Foreskin keratinocyte (primary cell): ENCODE measurements at places on chromosomes 7 and 10. TPM values are rescaled to one million over a fixed set of nuclear protein-coding genes. Genes with fewer than 3 reads are reported as not detected.

The PKD2L1 gene
- total RNA-seq = not detected in 2 replicates

DNA sequence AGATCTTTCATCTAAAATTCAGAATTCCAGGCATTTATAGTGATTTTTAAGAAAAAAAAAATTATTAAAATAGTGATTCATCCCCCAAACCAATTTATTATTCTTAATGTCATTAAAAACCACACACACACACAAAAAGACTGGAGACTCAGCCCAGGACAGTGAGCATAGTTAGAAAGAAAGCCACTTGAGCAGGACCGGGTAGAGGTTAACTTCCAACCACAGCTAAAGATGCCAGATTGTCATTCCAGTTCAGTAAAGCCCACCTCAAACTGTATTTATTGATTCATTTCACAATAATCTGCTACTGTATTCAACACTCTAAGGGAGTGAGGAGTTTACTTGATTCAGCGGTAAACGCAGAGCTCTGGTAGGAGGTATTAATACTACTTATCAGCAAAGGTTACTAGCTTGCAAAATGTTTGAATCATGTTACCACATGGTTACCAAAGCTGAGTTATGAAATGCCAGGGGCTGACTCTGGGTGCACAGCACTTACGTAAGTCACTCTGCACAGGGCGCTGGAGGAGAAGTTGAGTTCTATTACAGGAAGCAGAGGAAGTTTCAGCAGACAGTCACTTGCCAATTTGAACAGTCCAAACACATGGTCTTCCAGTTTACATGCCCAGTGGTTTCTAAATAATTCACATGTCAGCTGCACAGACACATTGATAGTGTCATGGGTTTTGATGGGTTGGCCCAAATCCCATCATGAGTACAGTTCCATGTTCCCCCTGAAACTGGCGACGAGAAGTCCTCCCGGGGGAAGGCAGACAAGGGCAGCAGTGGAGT lies 64.6 kb downstream of the KLF6 start:
- DNase-seq = peak; percentile 64

DNA sequence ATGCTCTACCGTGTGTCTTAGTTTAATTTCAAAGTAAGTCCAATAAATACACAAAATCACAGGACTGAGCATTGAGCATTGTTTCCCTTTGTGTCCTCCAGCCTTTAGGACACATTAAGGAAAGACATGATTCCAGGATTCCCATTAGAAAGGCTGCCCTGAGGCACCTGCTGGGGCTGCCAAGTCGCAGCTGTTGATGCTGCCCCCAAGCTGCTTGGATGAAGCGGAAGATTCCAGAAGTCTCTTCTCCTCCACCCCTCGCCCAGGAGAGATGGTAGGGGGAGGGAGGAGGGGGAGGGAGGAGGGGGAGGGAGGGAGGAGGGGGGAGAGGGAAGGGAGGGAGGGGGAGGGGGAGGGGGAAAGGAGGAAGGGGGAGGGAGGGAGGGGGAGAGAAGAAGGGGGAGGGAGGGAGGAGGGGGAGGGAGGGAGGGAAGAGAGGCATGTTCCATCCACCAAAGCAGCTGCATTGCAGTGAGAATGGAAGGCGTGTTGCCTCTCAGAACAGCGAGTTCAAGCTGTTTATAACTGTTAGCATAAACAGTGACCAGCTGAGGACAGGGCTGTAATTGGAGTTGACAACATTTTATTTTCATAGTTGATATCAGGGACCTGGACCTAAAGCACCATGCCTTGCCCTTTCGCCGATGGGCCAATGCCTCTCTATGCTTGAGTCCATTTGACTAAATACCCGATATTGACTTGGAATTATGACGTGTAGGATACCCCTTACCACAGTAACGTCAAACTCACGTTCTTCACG lies 67.3 kb downstream of the DIP2C start:
- DNase-seq = no peak

DNA sequence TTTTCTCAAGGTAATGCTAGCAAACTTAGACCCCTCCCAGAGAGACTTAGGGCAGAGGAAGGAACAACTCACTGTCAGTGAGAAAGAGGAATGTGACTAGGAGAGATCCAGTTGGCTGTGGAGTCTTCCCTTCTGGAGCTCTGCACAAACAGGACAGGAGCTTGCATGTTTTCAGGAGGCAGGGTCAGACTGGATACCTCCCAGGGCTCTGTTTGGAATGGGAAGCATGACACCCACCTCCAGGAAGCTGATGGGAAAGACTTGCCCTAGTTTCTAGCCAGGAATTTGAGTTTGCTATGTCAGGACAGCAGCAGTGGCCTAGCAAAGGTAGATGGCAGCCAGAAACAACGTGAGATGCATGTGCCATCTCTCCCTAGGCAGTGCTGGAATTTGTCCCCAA lies 40.6 kb downstream of the GHRHR start:
- no peak for DNase-seq

The CYP3A4 gene
- not detected in 2 replicates for total RNA-seq

The PRSS37 gene
- total RNA-seq = not detected in 2 replicates

The TMEM229A gene
- not detected in 2 replicates for total RNA-seq
